Pons (tissue), 1 donor: ENCODE measurements at places on chromosomes 13 and 19.
A peak's percentile ranks its signal among the peaks of the same experiment; 100 is the strongest.

GRCh38 chr19:1154731-1155351, 19.2 kb downstream of the SBNO2 start:
- DNase-seq: no peak

DNA sequence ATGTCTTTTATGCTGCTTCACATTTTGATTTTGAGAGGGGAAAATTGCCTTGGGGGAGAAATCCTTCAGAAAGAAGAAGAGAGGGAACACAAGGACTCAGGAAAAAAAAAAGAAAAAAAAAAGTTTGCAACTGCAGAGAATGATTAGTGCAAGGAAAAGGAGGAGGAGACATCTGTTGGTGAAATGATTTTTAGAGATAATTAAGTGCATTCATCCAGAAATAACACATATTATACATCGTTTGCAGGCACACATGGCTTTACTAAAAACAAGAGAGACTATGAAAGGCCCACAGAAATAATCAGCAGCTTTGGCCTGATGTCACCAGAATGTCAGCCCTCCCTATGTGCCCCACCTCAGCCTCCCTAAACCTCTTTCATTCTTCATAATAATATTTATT, 1058.2 kb downstream of the PCDH9 start:
- no peak for DNase-seq

DNA sequence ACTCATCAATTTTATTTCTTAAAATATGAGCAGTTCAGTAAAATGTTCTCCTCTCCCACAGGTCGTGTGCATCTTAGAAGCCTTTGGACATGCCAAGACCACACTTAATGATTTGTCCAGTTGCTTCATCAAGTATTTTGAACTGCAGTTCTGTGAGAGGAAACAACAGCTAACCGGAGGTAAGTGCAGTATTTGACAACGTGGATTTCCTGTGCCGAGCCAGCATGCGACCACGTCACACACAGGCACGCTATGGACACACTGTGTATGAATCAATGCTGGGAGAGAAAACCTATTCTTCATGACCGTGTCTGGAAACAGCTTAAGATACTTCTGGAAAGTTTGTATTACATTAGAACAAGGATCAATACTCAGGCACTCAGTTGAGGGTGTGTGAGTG, 268.5 kb downstream of the MYO16 start:
- DNase-seq: no peak

- peak; percentile 85 for DNase-seq
Measured at GRCh38 chr19:36093687-36094086, 17.3 kb upstream of the OVOL3 start.

DNA sequence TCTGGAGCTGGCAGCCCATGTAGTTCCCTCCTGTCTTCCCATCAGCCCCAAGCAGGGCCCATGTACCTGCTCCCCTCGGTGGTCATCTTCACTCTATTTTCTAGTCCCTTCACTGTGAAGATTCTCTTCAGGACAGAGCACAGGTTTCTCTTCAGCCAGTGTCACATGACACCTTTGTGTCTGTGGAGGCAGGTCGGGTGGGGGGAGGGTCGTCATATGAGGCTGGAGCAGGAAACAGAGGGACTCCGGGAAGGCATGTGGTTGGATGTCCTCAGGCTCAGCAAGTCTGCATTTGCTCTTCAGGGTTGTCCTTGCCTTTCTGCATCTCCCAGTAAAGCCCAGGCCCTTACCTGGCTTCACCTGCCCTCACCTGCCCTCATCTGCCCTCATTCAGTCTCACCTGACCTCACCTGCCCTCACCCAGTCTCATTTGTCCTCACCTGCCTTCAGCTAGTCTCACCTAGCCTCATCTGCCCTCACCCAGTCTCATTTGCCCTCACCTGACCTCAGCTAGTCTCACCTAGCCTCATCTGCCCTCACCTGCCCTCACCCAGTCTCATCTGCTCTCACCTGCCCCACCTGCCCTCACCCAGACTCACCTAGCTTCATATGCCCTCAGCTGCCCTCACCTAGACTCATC, 120.3 kb downstream of the ZDHHC20 start:
- DNase-seq: no peak

GRCh38 chr13:27920677-27921420, 1.0 kb downstream of the PDX1 start:
- DNase-seq: no peak

GRCh38 chr19:17847538-17848366, at the start of gene JAK3:
TSS of gene JAK3 (minus strand) at chr19:17847982. CDS start at chr19:17844417, 3,565 bp downstream.
- DNase-seq: peak; percentile 22

DNA sequence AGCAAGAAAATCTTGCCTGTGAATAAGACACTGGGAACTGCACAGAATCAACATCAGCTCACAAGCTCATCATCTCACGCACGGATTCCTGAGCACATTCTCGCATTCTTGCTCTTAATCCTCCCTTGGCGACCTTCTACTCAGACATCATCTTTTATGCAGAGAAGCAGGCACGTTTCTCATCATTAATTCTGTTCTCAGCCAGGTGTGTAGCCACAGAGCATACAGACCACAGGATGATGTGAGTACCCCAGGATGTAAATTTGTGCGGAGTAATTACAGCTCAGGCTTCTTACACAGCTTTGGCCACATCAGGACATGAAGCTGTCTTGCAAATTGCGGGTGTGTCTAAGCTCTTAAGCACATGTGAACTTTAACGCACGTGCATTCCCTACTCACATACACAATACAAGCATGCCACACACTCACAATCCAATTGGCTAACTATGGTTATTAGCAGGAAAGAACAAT, 36.5 kb upstream of the SACS start:
- DNase-seq: no peak

DNA sequence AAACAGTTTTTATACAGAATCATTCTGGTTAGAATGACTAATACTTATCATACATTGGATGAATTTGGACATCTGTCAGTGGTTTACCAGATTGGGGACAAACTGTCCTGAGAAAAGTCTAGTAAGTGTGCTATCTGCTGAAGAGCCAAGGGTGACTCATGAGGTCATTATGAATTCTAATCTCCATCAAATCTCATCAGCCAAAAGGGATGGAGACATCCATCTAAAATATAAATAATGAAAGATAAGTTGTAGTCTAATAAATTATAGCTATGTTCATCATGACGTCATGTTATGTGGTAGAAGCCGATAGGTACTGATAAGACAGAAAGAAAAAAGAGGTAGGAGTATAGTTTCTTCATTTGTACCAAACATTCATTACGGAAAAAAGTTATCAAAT, 804.4 kb downstream of the PCDH9 start:
- no peak for DNase-seq

GRCh38 chr13:35839806-35840205, 291.4 kb downstream of the DCLK1 start:
- DNase-seq: no peak

DNA sequence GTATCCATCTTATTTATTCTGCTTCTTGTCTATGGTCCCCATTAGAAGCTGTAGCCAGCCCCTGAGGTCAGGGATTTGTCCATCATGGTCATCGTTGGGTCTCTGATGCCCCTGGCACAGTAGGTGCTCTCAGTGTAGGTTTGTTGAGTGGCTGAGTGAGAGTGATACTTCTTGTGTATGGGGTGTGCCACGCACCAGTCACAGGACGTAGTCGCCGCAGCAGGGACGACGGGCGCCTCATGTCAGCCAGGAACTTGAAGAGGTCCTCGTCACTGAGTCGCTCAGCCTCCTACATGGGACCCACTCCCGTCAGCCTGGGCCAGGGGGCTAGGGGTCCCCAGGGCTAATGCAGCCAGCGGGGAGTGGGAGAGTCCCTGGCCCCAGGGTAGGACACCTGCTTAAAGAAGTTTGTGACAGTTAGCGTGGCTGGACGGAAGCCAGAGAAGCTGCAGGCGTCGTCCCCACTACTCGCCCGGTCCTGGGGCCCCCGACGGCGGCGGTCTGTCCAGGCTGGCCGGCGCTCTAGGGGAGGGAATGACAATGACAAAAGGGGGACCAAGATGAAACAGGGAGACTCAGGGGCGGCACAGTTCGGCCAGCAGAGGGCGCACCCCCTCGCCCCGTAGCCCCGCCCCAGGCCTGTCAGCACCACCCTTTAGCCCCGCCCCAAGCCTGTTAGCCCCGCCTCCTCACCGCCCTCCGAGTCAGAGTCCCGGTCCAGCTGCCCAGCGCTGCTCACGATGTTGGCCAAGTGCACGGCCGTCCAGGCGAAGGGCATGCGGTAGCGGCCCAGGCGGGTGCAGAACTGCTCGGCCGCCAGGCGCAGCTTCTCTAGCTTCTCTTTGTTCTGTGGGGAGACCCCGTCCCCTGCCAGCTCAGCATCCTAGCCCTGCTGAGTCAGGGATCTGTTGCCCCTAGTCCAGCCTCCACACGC, 3.7 kb downstream of the ANGPTL8 start:
- DNase-seq: peak; percentile 86

- peak; percentile 64 for DNase-seq
Measured at GRCh38 chr19:2663920-2664571, 38.4 kb downstream of the GNG7 start.

GRCh38 chr13:77422724-77423123, 95.8 kb upstream of the MYCBP2 start:
- DNase-seq: no peak

GRCh38 chr19:11708457-11708856, 30.3 kb downstream of the ZNF823 start:
- no peak for DNase-seq

- no peak for DNase-seq
Measured at GRCh38 chr13:107907065-107907805, 308.1 kb downstream of the LIG4 start.

DNA sequence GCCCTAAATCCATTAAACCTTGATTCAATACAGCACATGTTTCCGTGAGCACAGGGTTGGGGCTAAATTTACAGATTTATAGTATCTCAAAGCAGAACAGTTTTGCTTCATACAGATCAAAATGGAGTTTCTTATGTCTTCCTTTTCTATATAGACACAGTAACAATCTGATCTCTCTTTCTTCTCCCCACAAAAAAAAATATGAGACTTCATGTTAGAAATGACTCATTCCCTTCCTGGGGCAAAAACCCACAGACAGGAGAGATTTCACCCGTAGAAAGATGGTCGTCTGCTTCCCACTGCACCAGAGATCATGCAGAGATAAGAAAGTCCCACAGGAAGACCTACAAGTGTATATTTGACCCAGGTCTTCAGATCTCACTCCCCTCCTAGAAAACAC, 7.7 kb upstream of the ZNF611 start:
- DNase-seq: no peak

GRCh38 chr13:42747399-42747873, 33.9 kb upstream of the FAM216B start:
- no peak for DNase-seq

GRCh38 chr19:7625763-7626372, 3.5 kb downstream of the XAB2 start:
- no peak for DNase-seq

- no peak for DNase-seq
Measured at GRCh38 chr19:41587101-41587837, 11.3 kb downstream of the CEACAM21 start.

DNA sequence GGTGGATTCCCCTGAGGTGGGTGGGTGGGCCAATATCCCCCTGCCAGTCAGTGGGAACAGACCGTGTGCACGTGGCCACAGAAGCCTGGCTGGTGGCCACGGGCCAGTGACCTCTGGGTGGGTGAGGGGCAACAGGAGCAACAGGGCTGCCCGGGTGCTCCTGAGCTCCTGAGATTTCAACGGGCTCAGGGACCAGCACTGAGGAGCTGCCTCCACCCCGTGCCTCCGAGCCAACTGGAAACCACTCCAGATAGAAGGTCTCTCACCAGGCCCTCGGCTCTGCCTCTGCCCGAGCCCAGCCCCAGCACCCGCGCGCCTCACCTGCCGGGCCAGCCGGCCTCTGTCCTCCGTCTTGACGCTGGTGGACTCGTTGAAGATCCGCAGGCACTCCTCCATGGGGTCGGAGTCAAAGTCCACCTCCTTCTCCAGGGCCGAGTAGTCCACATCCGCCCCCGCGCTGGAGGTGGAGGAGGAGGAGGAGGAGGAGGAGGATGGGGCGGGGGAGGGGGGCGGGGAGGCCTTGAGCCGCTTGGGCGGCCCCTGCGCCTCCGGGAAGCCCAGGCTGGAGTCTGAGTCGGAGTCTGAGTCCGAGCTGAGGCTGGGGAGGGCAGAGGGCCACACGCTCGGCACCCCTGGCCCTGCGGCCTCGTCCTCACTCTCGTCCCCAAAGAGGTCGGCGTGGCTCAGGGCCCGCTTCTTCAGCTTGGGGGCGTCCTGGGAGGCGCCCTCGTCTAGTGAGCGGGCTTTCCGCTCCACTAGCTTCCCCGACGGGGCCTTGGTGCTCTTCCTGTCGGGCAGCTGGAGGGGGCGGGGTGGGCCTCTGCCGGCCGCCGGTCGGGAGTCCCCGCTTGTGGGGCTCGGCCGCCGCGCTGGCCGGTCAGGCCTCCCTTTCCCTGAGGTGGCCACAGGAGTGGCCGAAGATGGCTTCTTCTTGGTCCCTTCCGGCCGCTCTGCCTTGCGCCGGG, 14.8 kb upstream of the ATP8B3 start:
- no peak for DNase-seq

GRCh38 chr13:66840621-66841020, 389.5 kb downstream of the PCDH9 start:
- DNase-seq: no peak

GRCh38 chr19:43423779-43424178, 9.1 kb downstream of the TEX101 start:
- no peak for DNase-seq
